Upper lobe of right lung (tissue), 1 donor: ENCODE measurements at places on chromosomes 3 and 15. TPM values are rescaled to one million over a fixed set of nuclear protein-coding genes. Genes with fewer than 3 reads are reported as not detected.

DBR1 gene
- total RNA-seq = 14.8 TPM

FBXO22 gene
- total RNA-seq = 22.2 TPM

IQCF5 gene
- total RNA-seq = not detected

CLEC3B gene
- 265 TPM for total RNA-seq

SOX14 gene
- not detected for total RNA-seq

SEMA3B gene
- total RNA-seq = 120 TPM

RAB7A gene
- total RNA-seq = 306 TPM

NAALADL2 gene
- 8.5 TPM for total RNA-seq

LRRC3B gene
- 0.09 TPM for total RNA-seq
